ENCODE measurements at places on chromosomes 11 and 22.
A peak's percentile ranks its signal among the peaks of the same experiment; 100 is the strongest.

DNA sequence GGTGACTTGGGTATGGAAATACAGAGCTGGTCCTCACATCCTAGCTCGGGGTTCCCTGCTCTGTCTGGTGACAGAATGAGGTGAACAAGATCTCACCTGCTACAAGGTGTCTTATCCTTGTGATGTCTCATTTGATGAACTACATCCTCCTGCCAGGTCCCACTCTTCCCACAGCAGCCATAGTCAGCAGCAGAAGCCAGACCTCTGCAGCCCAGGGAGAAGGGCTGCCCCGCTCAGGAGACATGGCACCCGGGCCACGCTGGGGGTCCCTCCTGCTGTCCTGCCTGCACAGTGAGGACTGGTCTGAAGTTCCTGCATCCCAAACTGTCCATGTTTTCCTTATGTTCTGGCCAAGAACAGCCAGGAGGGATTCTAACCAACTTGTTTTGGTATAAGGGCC lies 414.1 kb downstream of the CTTN start:
- DNase-seq, result no peak

DNA sequence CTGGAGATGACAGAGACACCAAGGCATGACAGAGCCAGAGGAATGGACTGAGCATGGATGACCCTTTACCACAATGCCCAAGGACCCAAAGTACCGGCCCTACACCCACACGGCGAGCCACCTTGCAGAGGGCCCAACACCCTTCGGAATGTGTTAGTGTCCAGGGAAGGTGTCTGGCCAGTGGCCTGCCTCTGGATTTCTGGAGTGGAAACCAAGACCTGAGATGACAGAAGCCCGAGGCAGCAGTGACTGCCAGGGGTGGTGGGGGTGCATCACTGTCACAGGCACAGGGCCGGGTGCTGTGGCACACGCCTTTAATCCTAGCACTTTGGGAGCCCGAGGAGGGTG lies 28.7 kb downstream of the PDGFB start:
- no peak for DNase-seq

GRCh38 chr11:43933608-43934551 lies 8.6 kb upstream of the C11orf96 start:
- no peak for DNase-seq

GRCh38 chr11:36253238-36253637 lies 36.0 kb downstream of the COMMD9 start:
- DNase-seq, result no peak

- no peak for DNase-seq
These were observed 1313.1 kb downstream of the JRKL start for GRCh38 chr11:97702951-97703350.

GRCh38 chr11:45858751-45859398 lies 11.6 kb downstream of the CRY2 start:
- no peak for DNase-seq

DNA sequence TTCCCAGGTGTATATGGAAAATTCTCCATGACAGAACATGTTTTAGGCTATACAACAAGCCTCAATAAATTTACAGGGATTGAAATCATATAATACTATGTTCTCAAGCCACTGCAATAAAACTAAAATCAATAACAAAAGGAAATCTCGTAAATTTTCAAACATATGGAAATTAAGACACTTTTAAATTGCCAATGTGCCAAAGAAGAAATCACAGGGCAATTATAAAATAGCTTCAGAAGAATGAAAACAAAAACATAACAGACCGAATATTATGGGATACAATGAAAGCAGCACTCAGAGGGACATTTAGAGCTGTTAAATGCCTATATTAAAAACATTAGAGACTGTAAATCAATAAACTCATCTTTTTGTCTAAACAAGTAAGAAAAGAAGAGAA lies 555.7 kb upstream of the B3GAT1 start:
- no peak for DNase-seq

DNA sequence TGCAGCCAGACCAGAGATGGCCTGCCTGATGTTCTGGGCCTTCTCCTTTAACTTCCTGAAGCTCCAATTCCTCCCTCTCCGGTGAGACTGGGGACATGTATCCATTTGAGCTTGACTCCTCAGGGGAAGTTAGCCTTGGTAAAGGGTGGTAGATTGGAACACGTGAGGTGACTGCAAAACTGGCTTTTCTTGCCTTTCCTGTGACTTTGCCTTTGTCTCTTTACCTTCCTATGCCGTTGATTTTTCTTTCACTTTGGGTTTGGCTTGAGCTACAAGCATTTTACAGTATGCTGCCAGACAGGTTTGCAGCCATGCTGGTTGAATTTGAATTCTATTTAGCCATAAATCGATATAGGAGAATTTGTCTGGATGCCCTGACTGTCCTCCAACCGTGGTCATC lies 16.8 kb upstream of the GLYATL1 start:
- no peak for DNase-seq

DNA sequence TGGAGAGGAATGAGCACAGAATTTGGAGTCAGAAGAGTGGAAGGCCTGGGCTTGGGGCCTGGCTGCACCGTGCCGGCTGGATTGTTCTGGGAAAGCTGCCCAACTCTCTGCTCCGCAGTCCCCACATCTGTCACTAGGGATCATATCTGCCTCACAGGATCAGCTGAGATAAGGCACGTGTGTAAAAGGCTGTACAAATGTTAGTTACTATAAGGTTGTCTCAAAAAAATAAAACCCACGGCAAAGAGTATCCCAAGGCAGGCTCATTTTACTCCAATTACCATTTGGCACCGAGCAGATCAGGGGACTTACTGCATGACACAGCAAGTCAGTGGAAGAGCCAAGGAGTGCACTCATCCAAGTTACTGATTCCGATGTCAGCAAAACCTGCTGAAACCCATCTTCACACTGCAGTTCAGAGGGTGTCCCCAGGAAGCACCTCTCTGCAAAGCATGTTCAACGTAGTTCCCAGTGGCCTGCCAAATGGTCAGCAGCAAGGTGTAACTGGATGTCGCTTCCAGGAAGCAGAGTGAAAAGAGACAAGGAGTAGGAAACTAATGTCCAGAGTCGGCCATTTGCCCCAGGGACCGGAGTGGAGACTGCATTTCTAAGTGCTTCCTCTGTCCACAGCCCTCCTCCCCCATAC lies 18.1 kb upstream of the MRTFA start:
- DNase-seq, result no peak

DNA sequence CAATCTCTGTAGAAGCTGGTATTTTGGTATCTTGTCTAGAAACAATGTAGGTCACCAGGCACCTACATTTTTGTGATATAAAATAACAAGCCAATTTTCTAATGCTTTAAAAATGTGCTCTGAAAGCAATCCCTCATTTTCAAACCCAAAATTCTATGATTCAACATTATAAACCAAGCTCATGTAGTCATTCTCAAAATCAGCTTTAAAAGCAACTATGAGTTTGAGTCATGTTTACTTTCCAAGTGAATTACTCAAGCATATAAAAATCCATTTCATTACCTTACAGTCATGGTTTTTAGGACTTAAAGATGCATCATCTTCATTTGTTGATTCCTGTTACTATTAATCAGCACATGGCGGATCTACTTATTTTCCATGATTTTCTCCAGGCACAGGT lies 216.4 kb downstream of the GRM5 start:
- DNase-seq, result no peak

- no peak for DNase-seq
These were observed 55.9 kb downstream of the LRRC32 start for GRCh38 chr11:76614471-76615179.

DNA sequence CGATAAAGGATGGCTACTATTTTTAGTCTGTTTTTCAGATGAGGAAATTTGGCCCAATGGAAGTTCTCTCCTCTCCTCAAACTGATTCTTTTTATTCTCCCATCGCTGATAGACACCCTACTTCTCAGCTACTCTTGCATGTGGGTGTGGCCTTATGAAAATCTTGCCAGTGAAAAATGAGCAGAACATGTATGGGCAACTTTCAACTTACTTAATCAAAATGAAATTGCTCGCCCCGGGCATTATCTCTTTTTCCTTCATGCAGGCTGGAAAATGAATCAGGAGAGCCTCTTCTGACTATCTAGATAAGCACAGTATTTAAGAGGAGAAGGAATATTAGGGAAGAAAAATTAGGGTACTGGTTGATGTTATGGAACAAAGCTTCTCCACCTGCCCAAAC lies 2354.7 kb upstream of the RAG2 start:
- DNase-seq, result no peak

GRCh38 chr11:109939166-109939810 lies 153.9 kb upstream of the ZC3H12C start:
- DNase-seq, result peak; percentile 68

- DNase-seq, result no peak
These were observed 1487.9 kb downstream of the TBC1D22A start for GRCh38 chr22:48250286-48250895.

DNA sequence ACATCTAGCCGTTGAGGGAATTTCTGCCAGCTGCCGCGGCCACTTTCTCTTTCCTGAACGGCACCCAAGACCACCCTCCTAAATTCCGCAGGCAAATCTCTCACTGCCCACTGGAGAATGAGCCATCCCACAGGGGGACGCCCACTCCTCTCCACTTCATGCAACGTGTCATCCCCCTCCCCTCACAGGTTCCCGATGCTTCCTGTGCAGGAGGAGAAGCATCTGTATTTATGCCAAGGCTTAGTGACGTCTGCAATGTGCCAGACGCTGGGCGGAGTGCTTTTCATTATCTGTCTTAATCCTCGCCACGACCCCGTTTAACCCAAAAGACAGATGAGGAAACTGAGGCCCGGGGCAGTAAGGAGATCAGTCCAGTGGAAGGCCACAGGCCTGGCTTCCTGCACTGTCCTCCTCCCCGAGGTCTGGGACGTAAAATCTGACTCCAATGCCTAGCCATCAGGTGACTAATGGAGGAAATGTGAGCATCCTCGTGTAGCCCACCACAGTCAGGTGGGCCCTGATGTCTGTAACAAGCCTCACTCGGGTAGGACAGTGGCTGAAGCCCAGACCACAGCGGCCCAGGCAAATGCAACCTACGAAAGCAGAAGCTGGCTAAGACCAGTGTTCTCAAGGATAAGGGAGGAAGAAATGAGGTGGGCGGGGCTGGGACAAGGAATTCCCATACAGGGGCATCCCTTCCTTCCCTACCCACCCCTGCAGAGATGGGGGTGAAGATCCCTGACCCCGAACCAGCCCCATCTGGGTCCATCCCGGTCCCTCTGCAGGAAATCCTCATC lies 23.1 kb downstream of the MN1 start:
- DNase-seq, result no peak

DNA sequence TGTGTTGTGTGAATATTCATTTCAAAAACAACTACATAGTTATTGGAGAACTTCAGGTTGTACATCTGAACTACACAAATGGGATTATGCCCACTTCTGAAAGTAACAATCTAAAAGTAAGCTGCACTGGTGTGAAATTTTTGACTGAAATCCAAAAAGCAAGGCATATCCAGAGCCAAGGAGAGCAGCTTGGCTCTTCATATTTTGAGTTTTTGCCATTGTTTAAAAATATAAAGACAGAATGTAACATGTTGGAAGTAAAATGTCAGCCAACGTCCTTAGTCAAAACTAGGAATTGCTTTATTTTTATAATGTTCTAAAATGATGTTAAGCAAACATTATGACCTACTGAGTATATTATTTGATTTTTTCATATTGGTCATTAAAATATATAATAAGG lies 45.8 kb upstream of the NOX4 start:
- no peak for DNase-seq

GRCh38 chr11:126284829-126285228 lies 1.9 kb downstream of the TIRAP start:
- peak; percentile 95 for DNase-seq

- no peak for DNase-seq
These were observed 21.3 kb downstream of the MORC2 start for GRCh38 chr22:30947173-30947815.

DNA sequence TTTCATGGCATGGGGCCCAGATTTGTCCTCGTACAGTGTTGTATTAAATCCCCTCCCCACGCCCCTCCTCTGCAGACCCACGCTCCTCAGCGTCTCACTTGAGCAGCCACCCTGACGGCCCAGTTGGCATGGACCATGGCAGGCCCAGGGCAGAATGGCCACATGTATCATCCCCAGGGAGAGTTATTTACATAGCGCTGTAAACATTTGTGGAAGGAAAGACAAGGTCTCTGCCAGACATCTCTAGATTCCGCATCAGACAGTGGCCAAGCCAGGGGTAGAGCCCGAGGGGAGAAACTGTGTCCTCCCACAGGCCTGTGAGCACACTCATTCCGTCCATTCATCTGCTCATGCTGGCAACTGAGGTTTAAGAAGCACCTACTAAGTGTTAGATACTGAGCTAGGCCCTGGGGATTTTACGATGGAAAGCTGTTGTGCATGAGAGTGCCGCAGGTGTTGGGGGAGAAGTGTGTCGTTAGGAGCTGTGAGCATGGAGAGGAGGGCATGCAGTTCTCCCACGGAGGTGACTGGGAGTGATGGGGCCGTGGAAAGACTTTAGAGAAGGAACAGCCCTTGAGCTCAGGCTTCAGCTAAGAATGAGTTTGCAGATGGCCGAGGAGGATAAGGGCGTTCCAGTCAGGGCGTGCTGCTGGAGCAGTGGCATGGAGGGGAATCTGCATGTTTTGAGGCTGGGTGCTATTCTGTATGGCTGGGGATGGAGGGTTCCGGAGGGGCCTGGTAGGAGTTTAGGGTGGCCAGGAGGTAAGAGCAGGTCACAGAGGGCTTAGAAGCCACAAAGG lies 94.9 kb downstream of the GRIK4 start:
- DNase-seq, result no peak

GRCh38 chr11:92886243-92886905 lies 83.1 kb upstream of the MTNR1B start:
- peak; percentile 47 for DNase-seq

- DNase-seq, result peak; percentile 68
These were observed 33.2 kb upstream of the CAVIN3 start for GRCh38 chr11:6353367-6353987.

DNA sequence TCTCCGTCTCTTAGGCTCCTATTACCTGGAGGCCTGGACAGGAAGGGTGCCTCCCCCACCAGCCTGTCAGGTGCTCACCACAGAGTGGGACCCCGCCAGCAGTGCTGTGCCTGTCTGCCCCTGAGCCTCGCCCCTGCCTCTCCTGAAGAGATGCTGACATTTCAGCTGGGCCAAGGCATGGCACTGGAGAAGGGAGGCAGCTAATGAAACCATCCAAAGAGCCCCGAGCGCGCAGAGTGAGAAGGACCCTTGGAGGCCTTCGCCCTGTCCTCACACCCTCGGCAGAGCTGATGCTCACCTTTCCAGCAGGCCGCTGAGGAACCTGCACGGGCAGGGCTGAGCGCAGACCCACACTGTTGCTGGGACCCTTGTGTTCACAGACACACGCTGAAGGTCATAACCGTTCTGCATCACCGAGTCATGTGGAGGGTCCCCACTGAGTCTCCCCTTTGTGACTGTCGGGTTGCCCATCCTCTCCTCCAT lies 2.1 kb upstream of the LRFN4 start:
- no peak for DNase-seq

DNA sequence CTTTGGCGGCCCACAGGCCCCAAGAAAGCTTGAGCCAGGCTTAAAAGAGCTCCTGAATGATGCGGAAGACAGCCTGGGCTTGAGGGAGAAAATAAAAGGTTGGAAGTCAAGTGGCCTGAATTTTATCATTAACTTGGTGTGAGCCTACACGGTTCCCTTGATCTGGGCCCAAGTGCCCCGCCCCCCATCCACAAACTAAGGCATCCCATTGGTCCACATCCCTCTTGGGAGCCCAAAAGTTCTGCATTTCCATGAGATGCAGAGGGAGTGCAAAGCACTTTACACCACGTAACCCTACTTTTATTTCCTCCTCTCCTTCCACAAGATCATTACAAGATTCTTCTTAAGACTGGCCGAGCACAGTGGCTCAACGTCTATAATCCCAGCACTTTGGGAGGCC lies 22.2 kb downstream of the LARGE1 start:
- DNase-seq, result no peak
